Inflammatory macrophage treated with lipopolysaccharide for 1 hour (primary cell): ENCODE measurements at places on chromosomes 2 and 18.

DNA sequence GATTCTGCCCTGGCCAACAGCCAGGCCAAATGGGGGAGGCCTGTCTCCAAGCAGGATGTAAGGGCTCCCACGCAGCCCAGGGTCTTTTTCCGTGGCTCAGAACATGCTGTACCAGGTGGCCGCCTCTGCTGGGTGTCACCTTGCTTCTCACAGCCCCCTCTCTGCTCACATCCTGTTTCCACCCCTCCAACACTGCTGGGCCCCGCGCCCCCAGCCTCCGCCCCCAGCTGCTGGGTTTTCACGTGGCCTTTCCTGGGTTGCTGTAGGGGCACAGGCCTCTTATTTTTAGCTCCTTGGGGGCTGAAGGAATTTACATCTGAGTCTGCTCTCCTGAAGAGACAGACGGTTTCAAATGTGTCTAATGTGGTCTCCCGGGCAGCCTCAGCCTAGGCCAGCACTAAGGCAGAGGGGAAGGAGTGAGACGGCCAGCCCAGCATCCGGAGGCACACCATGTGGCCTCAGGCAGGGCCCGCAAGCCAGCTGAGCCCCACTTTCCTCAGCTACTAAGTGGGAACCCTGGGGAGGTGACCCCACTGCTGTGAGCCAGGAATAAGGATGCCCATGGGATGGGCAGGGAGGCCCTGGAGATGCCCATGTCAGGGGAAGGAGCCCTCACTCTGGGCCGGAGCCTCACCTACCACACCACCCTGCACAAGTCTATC lies 18.7 kb upstream of the DUSP2 start:
- no peak for DNase-seq

DNA sequence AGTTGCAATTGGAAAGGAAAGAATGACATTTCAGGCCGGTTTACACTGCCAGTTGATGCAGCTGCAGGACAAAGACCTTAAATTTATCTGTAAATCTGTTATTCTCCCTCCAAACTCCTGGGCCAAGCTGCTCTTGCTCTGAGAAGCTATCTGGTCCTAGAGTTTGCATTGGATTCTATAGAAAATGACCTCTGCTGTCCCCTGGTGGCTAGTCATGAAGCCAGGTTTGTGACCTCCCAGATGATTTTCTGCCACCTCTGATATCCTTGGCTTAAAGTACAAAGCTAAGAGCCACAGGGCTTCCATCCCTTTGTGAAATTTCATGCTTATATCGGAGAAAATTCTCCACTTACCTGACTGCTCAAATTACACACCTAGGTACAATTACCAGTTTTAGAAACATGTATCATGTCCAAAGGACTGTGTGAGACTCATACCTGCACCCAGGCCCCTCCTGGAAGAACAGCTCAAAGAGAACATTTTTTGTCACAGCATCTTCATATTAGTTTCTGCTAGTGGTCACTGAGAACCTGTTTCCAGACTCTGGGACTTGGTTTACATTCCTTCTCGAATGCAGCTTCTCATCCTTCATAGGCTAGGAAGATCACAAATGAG lies 28.9 kb upstream of the IER3IP1 start:
- peak; percentile 72 for DNase-seq

- DNase-seq, result no peak
Measured at GRCh38 chr2:44705876-44706480, 235.5 kb upstream of the SIX3 start.

- no peak for DNase-seq
Measured at GRCh38 chr2:131417886-131418285, 53.9 kb upstream of the RAB6D start.

GRCh38 chr2:157784169-157784822 lies 91.8 kb downstream of the ACVR1 start:
- DNase-seq, result no peak

DNA sequence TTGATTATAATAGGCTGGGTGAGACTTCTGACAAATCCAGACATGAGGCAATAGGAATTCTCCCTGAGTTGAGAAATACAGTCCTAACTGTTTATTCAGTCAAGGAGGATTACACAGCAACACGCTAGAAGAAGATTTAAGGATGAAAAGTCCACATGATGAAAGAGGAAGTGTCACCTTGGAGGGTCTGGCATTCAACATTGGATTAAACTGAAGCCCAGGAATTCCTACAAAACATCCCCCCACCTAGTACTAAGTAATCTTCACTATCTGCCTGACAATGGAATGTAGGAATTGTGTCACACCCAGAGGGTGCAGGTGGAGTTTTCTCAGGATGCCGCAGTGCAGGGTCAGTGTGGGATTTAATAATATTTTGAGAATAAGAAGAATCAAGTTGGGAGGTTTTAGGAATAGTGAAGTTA lies 142.4 kb downstream of the SOCS6 start:
- no peak for DNase-seq

DNA sequence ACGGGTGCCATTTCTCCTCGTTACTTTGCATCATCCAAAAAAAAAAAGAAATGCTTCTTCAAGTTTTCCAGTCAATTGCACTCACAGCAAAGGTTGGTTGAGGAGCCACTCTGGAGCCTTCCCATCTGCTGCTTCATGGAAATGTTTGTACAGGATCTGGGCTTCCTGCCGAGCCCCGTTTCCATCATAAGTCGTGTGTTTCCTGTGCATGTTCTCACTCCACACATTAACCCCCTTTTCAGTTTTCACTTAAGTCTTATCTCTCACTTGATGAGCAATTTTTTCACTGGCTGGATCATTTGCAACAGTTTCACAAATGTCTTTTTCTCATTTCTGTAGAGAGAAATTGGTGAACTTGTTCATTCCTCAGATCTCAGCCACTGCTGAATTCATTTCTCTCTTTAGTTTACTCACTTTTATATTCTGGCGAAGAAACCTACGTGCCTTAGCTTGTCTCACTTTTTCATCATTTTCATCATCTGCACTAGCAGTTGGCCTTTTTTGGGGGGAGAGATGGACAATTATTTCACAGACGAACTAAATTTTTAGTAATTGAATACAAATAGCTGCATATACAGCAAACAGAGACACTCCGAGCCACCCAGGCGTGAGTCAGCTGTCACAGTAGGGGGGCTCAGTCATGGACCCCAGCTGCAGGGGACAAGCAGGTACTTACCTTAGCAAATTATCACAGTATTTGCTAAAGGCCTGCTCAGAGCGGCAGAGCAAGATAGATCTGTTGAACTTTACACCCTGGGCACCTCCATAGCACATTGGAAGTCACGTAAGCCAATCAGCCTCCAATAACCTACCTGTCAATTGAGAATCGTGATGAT lies 750.8 kb upstream of the ID2 start:
- DNase-seq, result no peak

DNA sequence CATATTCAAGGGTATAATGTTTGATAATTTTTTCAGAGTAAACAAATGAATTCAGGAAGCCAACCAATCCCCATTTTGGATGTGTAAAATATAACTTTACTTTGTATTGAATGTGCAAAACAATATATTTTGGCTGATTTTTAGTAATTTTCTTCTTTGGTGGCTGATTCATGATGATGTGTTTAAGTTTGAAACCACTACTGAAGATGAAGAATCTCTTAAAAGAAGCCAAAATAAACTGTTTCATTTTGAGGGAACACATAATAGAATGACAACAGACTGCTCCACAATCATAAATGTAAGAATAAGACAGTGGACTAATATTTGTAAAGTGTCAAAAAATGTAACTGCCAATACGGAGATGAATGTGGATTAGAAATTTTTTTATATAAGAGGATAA lies 52.5 kb upstream of the TRIM43 start:
- DNase-seq, result no peak
